ENCODE measurements at places on chromosomes 6 and 20.

DNA sequence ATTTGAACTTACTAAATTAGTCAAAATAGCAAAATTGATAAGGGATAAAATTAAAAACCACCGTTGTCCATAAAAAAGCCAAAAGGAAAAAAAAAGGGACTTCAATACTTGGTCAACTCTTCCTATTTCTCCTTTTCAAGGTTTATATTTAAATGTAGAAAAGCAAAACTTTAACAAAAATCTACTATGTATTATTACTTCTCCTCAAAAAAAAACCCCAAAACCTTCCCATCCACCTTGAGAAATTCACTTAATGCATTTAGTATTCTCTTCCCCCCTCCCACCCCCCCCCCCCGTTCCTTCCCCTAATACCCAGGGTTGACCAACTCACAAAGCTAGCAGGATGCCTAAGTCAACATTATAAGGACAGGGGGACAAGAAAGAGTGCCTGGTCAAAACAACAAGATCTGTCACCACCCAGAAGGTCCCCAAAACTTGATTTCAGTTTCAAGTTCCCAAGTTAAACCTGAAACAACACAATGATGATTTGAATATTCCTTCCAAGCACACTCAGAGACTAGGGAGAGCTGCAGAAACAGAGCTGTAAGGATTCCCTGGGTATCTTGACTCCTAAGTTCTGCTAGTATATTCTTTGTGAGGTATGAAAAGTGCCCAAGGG is 14.6 kb downstream of the GMDS start:
- no peak for DNase-seq

- peak; percentile 21 for DNase-seq
These were observed 130.8 kb downstream of the BTBD9 start for GRCh38 chr6:38508894-38509293.

DNA sequence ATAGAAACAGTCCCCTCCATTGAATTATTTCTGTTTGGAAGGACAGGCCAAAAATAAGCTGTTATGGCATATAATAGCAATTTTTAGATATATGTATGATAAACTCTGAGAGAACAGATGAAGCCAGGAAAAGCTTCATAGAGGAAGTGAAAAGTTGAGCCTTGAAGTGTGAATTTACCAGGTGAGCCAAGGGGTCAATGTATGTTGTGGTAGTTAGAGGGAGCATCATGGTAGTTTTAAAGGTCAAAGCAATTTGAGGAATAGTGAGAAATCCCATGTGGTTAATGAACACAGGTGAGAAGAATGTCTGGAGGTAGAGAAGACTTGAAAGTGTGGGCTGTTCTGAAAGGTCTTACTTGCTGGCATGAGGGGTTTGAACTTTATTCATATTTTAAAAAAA is 47.0 kb downstream of the COL19A1 start:
- no peak for DNase-seq

- no peak for DNase-seq
These were observed 4.8 kb upstream of the TUBB2B start for GRCh38 chr6:3232017-3232945.

GRCh38 chr6:52691718-52692117 is 20.8 kb downstream of the TMEM14A start:
- DNase-seq = no peak

DNA sequence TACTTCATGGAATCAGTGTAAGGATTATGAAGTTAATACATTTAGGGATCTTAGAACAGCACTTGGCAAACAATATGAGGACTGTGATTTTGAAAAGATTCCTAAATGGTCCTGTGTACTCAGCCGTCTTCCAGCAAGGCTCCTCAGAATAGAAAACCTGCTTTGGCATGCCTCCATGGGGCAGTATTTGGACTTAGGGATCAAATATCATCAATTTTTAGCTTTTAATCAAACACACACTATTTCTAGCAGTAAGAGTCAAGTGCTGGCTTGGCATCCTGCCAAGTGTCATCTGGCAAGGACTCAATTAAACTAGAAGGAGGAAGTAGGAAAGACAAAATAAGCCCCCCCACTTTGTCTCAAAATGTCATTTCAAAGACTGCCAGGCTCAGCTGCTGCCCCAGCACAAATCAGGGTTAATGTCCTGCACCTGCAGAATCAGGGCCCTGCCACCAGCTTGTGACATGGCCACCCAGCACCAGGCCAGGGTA is 40.8 kb downstream of the IYD start:
- no peak for DNase-seq

- no peak for DNase-seq
These were observed 80.5 kb upstream of the GPR6 start for GRCh38 chr6:109897561-109898080.

DNA sequence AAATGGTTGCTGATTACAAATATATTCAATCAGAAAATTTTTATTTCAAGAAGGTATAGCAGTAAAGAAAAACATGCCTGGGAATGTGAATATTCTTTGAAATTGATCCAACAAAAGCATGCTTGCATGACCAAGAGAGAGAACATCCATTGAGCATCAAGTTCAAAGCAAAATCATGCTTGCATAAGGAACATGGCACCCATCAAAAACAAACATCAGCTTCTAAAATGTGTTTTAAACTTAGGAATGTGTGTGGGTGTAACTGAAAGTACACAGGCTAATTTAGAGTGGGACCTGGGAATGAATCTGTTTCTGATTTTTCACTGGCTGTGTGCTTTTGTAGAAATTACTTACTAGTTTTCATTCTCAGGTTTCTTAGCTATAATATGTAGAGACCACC is 5.6 kb downstream of the SLC17A5 start:
- no peak for DNase-seq

DNA sequence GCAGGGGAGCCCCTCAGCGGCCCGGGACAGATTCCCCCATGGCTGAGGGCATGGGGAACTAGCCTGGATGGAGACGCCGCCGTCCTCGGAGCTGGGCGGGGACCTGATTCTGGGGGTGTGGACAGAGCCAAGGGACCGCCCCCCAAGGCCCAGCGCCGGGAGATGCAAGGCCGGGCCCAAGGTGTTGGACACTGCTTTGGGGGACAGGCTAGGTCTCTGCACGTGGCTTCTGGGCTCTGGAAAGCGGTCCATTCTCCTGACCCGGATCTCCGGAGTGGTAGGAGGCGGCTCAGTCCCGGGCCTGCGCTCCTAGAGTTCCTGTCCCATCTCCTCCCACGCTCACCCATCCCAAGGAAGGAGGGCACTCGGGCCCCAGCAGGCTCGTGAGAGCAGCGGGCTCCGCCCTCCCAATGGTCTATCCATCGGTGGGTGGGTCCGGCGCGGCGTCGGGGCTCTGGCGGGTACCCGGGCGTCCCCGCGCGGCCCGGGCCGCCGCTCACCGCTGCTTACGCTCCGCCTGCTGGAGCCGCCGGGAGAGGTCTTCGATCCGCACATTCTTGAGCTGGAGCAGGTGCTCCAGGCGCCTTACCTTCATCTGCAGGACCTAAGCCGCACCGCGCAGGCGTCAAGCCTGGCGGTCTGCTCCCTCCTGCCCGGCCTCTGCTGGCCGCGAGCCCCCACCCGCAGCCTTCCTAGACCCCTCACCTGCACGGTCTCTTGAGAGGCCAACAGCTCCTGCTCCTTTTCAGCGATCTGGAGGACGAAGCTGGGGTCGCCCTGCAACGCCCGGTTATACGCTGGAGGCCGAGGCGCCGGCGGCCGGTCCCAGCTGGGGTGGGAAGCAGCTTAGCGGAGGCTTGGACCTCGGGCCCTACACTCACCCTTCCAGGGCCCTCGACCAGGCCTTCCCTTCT is 3.3 kb downstream of the SPEF1 start:
- DNase-seq = no peak

GRCh38 chr6:37709932-37710555 is 12.4 kb upstream of the MDGA1 start:
- no peak for DNase-seq

DNA sequence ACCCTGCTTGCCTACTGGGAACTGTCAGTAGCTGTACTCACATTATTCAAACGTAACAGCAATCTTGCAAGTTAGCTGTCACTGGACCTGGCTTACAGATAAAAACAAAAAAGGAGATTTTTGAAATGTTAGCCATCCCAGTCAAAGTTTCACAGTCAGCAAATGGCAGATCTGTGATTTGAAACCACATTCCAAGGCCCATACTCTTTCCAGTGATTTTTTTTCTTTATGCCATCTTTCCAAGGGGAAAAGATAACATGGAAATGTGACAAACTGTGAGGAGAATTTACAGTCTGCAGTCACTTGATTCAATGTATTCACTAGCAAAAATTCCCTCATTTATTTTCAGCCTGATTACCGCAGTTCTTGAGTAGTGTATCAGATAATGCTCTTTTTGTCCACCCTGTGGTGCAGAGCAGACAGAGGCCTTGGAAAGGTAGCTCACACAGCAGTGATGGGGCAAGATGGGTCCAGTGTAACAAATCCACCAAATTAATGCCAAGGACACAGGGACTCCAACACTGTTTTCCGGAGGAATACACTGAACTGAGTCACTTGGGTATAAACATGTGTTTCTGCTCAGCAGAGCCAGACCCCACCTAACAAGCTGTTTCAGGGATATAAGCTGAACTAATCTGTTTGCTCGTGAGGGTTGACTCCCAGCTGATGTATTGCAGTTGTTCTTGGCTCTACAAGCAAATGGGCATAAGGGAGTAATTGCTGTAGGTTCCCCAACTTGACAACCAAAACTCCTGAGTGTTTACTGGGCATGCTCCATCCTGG is 49.9 kb upstream of the ADGRF1 start:
- DNase-seq = no peak

DNA sequence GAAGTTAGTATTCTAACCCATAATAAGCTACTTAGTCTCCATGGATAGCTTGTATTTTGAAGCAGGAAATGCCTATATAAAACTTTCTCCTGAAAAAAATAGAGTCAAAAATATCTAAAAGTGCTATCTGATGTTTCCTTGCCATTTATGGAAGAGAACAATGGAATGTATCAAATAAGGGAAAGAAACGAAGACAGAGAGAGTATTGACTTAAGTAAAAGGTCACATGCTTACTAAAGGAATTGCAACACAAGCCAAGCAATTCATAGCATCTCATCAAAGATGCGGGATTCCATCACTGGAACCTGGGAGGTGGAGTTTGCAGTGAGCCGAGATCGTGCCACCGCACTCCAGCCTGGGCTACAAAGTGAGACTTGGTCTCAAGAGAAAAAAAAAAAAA is 112.9 kb upstream of the DTNBP1 start:
- DNase-seq = no peak

- DNase-seq = no peak
These were observed 180.6 kb upstream of the CEP162 start for GRCh38 chr6:84408028-84408427.

GRCh38 chr6:13712599-13712898 is 914 bp upstream of the RANBP9 start:
- no peak for DNase-seq

GRCh38 chr20:11891077-11891775 is 26.5 kb upstream of the BTBD3 start:
- no peak for DNase-seq

GRCh38 chr6:138546733-138547185 is 47.5 kb upstream of the NHSL1 start:
- DNase-seq = no peak

- no peak for DNase-seq
These were observed 15.6 kb upstream of the TLDC2 start for GRCh38 chr20:36860339-36860738.
